ENCODE measurements at places on chromosomes 6 and 20. TPM values are rescaled to one million over a fixed set of nuclear protein-coding genes. Genes with fewer than 3 reads are reported as not detected.

The FUCA2 gene
- polyA plus RNA-seq = 33.7 TPM

The CD83 gene
- polyA plus RNA-seq = 85.1 TPM

The GHRH gene
- polyA plus RNA-seq = not detected

The EDN3 gene
- polyA plus RNA-seq = not detected

Measured in Purkinje cell (primary cell).